ENCODE measurements at places on chromosomes 4 and X.
A peak's percentile ranks its signal among the peaks of the same experiment; 100 is the strongest.

- no peak for DNase-seq
Observed at GRCh38 chr4:53855581-53856250, 208.7 kb downstream of the CHIC2 start.

- DNase-seq, result no peak
Observed at GRCh38 chr4:36164900-36165630, 79.2 kb downstream of the ARAP2 start.

DNA sequence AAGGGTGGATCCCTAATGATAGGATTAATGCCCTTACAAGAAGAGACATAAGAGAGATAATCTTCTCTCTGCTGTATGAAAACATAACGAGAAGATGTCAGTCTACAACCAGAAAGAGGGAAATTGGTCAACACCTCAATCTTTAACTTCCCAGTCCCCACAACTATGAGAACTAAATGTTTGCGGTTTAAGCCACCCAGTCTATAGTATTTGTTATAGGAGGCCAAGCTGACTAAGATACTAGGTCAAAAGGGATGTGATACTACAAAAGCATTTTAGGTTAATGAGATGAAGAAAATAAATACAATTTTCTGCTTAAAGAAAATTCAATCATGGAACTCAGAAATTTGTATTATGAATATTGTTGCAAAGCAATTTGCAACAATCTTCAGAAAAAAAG lies 55.4 kb upstream of the LHFPL1 start:
- DNase-seq, result no peak

- DNase-seq, result no peak
Observed at GRCh38 chr4:77127215-77127614, 29.8 kb upstream of the CCNG2 start.

DNA sequence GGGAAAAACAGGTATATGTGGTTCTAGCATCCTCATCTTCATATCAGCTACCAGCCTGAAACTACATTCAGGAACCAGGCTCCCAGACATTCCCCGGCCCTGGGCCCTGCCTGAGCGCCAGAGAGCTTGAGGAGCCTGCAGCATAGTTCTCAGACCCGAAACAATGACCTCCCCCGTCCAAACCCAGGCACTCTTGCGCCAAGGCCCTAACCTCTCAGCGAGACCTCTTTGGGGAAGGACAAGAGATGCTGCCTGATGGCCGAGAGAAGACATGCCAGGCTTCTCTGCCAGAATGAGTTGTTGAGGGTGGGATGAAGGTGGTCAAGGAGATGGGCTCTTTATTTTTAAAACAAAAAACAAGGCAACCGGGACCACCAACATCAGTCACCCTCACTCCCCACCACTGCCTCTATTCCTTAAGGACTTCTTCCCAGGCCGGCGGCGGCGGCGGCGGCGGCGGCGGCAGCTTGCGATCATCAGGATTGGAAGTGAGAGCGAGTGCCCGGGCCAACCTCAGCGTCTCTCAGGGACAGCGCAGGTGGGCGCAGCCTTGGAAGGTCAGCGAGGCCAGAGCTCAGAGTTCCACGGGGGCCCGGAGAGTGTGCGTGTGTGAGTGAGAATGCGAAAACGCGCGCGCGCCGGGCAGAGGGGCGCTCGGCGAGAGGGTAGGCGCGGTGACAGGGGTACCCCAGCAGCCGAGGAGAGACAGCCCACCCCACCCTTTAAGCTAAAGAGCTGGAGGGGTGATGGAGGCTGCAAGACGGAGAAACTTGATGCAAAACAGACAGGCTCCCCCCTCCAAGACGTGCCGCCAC lies 601 bp downstream of the INPP4B start:
- peak; percentile 19 for DNase-seq

GRCh38 chr4:136939781-136940180 lies 592.5 kb downstream of the PCDH18 start:
- no peak for DNase-seq

DNA sequence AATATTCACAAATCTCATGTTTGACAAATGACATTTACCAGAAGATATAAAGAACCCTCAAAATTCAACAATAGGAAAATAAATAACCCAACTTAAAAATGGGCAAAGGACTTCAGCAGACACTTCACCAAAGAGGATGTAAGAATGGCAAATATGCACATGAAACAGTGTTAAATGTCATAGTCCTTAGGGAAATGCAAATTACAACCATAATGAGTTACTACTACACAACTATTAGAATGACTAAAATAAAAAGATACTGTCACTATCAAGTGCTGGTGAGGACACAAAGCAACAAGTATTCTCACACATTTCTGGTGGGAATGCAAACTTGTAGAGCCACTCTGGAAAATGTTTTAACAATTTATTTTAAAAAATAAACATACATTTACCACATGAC lies 40.8 kb upstream of the NR0B1 start:
- DNase-seq, result no peak

DNA sequence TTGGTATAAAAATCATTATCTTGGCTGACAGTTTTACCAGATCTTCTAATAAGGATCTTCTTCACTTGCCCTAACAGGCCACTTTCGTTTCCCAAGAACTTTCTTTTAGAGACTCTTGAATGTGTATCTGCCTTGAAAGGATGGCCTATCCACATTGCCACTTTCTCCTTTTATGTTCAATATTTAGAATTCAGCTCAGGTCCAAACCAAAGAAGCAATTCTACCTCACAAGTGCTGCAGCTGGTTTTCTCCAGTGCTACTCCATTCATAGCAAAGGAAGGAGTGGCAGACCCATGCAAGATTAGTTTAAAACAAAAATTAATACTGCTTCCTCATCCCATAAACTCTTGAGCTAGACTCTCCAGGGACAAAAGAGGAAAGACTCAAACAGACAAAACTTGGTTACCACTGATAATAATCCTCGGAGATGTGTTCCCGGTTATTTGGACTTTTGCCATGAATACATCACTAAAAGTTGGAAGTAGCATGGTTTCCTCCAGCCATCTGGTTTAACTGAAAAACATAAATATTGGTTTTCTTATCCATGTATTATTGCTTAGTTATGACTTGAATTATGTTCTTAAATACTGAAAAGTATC lies 401.8 kb downstream of the PABPC4L start:
- no peak for DNase-seq

GRCh38 chrX:38859602-38860001 lies 58.3 kb downstream of the MID1IP1 start:
- DNase-seq, result no peak

DNA sequence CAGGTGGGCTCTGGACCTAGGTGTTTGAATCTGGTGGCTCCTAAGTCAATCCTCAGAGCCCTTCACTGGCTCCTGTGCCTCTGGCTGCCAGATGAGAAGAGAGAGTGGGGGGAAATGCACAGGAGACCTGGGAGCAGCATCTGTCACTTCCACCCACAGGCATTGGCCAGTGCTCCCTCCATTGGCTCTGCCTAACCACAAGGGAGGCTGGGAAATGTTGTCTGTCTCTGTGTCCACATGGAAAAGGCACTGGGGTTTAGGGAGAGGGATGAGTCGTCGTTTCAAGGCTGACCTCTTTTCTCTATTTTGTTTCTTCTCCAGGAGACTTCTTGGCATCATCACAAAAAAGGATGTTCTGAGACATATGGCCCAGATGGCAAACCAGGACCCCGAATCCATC lies 76.4 kb downstream of the CLCN4 start:
- no peak for DNase-seq

DNA sequence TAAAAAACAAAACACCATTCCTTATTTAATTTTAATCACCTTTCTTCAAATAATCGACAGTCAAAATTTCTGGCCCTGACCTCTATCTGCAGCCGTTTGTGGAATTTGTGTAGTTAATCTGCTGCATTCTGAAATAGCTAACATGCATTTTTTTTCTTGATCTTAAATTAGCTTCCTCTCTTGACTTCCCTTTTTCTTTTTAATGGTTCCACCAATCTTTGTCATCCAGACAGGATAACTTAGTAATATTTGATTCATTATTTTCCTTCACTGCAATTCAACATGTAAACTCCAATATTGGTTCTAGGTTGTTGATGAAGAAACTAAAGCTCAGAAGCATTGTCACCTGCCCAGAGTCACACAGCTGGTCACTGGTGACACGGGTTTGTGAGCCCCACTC lies 77.3 kb downstream of the ARHGAP10 start:
- no peak for DNase-seq

GRCh38 chrX:23513121-23513520 lies 154.2 kb upstream of the PRDX4 start:
- no peak for DNase-seq

DNA sequence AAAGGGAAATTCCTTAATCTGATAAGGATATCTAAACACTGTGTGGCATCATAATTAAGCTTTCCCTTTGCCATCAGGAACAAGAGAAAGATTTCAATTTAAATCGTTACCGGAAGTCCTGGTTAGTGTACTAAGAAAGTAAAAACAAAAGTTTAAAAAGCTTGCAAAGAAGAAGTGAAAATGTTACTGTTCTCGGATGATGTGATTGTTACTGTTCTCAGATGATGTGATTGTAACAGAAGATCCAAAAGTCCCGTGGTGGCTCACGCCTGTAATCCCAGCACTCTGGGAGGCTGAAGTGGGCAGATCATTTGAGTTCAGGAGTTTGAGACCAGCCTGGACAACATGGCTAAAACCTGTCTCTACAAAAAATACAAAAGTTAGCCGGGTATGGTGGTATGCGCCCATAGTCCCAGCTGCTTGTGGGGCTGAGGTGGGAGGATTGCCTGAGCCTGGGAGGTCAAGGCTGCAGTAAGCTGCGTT lies 62.5 kb downstream of the RGS12 start:
- DNase-seq, result peak; percentile 40

- no peak for DNase-seq
Observed at GRCh38 chr4:53963336-53963735, 101.1 kb downstream of the CHIC2 start.

- DNase-seq, result no peak
Observed at GRCh38 chr4:113881256-113881655, 98.2 kb downstream of the ARSJ start.

GRCh38 chr4:123749383-123749782 lies 352.8 kb downstream of the SPRY1 start:
- no peak for DNase-seq

DNA sequence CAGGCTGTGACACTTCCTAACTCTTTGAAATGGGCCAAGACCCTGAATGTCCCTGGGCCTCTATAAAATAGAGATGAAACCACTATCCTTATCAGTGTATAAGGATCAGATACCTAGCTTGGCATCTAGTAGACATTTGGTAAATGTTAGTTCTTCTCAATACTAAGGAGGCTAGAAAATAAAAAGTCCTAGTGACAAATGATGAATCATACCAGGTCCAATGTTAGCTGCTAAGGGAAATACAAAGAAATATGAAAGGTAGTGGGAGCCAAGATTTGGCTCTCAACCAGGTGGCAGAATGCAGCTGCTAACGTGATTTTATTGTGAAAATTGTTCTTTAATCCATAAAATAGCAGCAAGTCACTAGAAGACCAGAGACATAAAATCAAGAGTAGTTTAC lies 19.8 kb upstream of the PPARGC1A start:
- DNase-seq, result no peak

DNA sequence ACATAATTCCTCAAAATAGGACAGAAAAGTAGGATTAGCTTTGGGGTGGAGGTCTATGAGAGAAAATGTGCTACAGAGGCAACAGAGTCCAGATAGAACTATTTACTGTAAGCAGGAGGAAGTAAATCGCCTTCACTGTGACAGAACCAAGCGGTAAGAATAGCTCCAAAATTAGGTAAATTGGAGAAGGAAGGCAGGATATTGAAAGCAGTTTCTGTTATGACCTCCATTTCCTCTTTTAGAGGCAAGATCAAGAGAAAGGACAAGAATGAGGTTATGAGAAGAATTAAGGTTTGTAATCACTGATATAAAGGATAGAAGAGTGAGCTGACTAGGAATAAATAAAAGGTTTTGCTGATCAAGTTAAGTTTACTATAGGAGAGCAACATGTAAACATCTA lies 44.1 kb upstream of the NEUROG2 start:
- DNase-seq, result no peak

GRCh38 chr4:7699031-7699430 lies 240.6 kb downstream of the AFAP1 start:
- no peak for DNase-seq

GRCh38 chr4:95255396-95256107 lies 293.2 kb downstream of the UNC5C start:
- DNase-seq, result no peak

- no peak for DNase-seq
Observed at GRCh38 chrX:39726771-39727170, 371.0 kb downstream of the BCOR start.

- peak; percentile 11 for DNase-seq
Observed at GRCh38 chrX:79100791-79101484, 43.5 kb upstream of the GPR174 start.

- DNase-seq, result no peak
Observed at GRCh38 chr4:79023799-79024770, 84.8 kb upstream of the PAQR3 start.

DNA sequence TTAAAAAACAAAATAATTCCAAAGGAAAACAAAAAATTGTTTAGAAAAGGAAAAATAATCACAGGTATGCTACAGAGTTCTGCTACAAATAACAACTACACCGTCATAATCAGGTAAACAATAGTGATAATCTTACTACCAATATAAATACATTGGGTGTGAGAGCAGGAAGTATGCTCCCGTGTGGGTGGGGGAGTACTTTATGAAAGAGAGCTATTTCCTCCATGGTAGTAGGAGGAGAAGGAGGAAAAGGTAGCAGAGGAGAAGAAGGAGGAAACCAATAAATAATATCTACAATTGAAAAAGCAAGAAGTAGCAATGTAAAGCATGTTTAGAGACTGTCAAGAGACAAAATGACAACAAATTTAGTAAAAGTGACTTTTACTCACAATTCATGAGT lies 35.1 kb downstream of the TEC start:
- DNase-seq, result no peak

- DNase-seq, result no peak
Observed at GRCh38 chr4:163892417-163892816, 397.9 kb downstream of the TMA16 start.

DNA sequence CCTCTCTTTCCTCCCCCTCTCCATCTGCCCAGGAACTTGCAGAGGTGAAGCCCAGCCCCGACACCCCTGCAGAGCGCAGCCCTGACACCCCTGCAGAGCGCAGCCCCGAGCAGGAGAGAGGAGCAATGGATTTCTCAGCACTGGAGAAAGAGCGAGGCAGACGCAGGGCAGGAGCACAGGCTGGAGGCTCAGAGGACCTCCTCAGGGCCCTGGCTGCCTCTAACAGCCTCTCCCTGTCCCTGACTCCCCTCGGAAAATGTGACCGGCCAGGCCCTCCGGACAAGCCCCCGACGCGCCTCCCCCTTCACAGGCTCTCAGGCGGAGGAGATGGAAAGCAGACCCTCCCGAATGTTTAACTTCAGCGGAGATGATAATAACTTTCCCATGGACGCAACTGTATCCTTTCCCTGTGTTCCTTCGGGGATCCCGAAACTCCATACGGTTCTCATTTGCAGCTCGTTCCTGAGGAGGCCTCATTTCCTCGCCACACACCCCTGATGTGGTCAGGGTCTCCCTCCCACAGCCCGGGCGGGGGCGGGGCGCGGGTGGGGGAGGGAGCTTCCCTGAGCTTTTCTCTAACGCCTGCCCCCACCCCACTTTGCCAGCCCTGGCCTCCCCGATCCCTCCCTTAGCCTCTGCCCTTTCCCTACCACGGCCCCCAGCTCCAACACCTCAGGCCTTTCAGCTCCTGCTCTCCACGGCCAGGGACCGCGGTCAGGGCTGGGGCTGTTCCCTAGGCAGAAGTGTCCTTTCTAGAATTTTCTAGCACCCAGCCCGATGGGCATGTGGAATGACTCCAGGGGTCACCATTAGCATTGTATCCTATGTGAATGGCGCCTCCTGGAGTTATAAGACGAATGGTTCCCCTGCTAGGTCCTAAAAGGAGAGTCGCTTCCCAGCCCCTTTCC lies 201.1 kb upstream of the BCOR start:
- DNase-seq, result no peak

Data from activated CD4-positive, alpha-beta memory T cell treated with anti-CD3 and anti-CD28 coated beads for 36 hours (primary cell).